ENCODE measurements at places on chromosomes 1 and 21. TPM values are rescaled to one million over a fixed set of nuclear protein-coding genes. Genes with fewer than 3 reads are reported as not detected.

TRPM2 gene
- polyA plus RNA-seq = 3.0 TPM

TRIM62 gene
- not detected for polyA plus RNA-seq

LCE1A gene
- polyA plus RNA-seq = not detected

SELP gene
- not detected for polyA plus RNA-seq

LTN1 gene
- polyA plus RNA-seq = 11.3 TPM

GRCh38 chr1:235403593-235403992 lies 36.4 kb downstream of the TBCE start:
- no peak overlapping the region for H3K27ac ChIP-seq
- H3K4me1 ChIP-seq = peaks cover 12% of the 10 kb centered on the region
- H3K36me3 ChIP-seq = peaks cover 3% of the 10 kb centered on the region
- H3K27me3 ChIP-seq = no peaks in the 10 kb centered on the region
- no peak overlapping the region for H3K4me3 ChIP-seq

DNA sequence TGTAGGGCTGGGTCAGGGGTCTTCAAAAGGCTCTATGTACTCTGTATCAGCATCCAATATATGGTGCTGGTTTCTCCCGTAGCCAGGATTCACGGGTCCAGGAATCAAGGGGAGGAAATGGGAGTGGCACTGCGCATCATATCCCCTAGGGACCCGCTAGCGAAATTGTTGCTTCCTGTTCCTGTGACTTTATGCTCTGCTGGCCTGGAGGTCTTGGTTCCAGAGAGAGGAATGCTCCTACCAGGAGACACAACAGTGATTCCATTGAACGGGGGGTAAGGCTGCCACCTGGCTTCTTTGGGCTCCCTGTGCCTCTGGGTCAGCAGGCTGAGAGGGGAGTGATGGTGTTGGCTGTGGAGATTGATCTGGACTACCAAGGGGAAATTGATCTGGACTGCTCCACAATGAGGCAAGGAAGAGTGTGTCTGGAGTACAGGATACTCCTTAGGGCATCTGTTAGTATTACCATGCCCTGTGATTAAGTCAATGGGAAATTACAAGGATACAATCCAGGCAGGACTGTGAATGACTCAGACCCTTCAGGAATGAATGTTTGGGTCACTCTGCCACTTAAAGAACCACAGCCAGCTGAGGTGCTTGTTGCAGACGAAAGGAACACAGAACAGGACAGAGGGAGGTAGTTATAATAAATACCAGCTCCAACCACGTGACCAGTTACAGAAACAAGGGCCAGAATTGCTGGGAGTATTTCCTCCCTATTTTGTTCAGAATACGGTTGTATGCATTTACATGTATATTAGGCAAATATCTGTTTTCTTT lies 10.2 kb downstream of the SPSB1 start:
- no peaks in the 10 kb centered on the region for H3K36me3 ChIP-seq
- H3K4me1 ChIP-seq = no peaks in the 10 kb centered on the region
- DNase-seq = no peak
- no peaks in the 10 kb centered on the region for H3K27me3 ChIP-seq
- no peak overlapping the region for H3K4me3 ChIP-seq

DNA sequence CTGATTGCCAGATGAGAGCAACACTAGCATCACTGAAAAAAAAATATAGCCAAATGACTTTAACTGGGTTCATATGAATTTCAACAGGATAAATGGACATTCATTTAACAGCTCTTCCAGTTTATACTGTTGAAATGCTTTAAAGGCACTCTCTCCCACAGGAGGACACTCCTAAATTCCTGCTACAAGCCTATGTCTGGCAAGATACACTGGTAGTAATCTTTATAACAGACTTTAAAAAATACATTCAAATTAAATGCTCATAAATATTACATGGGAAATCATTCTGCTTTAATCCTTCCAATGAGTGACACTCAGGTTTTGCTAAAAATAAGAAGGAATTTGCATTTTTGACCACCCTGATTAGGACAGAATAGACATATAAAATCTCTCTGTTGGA lies 526.7 kb upstream of the ADAMTS5 start:
- DNase-seq = no peak
- H3K36me3 ChIP-seq = no peaks in the 10 kb centered on the region
- no peak overlapping the region for H3K27ac ChIP-seq
- H3K4me3 ChIP-seq = no peak overlapping the region

- no peak overlapping the region for H3K27ac ChIP-seq
- no peaks in the 10 kb centered on the region for H3K36me3 ChIP-seq
- H3K4me1 ChIP-seq = no peaks in the 10 kb centered on the region
- no peak overlapping the region for H3K4me3 ChIP-seq
- DNase-seq = no peak
- peaks cover 2% of the 10 kb centered on the region for H3K27me3 ChIP-seq
Observed at GRCh38 chr1:172289448-172289847, 131.0 kb upstream of the C1orf105 start.

DNA sequence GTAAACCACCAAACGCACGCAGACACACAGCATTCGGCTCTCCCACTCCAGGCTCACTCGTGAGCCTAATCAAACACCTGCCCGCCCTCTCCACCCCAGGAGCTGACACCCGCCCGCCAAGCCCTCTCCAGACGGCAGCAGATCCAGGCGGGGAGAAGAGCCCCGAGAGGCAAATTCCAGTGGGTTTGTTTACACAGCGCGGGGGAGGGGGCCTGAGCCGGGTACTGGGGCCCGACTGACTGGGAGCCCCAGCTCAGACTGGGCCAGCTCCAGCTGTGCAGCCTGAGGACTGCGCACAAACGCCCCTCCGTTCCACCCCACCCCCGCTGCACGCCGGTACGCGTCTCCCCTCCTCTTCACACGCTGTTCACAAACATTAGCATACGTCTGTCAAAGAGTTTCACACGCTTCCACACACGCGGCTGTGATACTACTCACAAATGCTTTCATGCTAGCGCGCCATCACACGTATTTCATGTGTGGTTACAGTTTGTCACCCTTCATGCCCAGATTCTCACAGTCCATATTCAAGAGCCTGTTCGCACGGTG lies 1.0 kb upstream of the EFNA1 start:
- peaks cover 11% of the 10 kb centered on the region for H3K27me3 ChIP-seq
- no peaks in the 10 kb centered on the region for H3K36me3 ChIP-seq
- DNase-seq = peak; percentile 56
- H3K4me3 ChIP-seq = peak overlapping the region; percentile 83
- peak overlapping the region; percentile 60 for H3K27ac ChIP-seq

- H3K4me3 ChIP-seq = no peak overlapping the region
- no peak overlapping the region for H3K27ac ChIP-seq
- DNase-seq = no peak
- no peaks in the 10 kb centered on the region for H3K27me3 ChIP-seq
- H3K36me3 ChIP-seq = no peaks in the 10 kb centered on the region
- H3K4me1 ChIP-seq = no peaks in the 10 kb centered on the region
Observed at GRCh38 chr1:173100476-173101107, 49.9 kb upstream of the TNFSF18 start.

DNA sequence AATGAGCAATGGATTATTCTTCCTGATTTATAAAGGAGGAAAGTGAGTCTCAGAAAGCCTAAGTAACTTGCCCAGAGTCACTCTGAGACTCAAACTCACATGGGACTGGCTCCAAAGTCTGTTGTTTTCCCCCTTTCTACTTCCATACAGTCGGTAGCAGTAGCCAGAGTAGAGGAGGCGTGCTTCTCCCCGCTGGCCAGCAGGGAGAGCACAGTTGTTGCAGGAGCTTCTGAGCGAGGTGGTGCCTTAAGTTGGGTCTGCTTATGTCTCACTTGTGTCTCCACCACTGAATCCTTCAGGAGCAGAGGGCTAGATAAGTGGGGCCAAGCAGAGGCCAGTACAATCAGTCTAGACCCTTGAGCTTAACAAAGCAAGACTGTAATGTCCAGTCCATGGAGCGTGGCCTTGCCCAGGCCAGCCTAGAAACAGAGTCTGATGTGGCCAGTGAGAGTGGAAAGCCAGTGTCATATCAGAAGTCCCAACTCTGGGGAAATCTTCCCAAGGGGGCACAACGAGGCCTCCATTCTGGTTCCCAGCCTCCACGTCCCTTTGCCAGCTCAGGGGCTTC lies 181.9 kb downstream of the ZSCAN20 start:
- H3K4me1 ChIP-seq = no peaks in the 10 kb centered on the region
- no peak overlapping the region for H3K27ac ChIP-seq
- no peak for DNase-seq
- no peak overlapping the region for H3K4me3 ChIP-seq
- peaks cover 4% of the 10 kb centered on the region for H3K27me3 ChIP-seq
- H3K36me3 ChIP-seq = no peaks in the 10 kb centered on the region

DNA sequence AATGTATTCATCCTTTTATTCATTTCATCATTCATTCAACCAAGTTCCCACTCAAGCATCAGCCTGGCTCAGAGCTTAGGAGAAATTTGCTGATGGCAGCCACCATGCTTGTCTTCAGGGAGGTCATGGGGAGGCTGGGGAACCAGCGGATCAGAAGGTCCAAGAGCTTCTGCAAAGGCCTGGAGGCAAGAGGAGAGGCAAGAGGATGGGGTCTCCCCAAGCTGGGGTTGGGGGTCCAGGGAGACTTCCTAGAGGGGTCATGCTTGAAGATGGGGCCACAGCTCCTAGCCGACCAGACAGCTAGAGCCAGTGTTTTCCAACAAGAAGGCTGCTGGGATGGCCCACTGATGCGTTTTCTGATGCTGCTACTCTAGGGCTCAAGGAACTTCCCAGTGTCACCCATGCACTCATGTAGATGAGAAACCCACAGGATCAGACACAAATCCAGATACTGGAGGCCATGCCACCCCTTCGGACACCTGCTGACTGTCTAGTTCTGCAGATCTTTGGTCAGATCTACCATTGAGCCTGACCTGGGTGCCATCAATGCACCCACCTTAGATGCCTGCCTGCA lies 315.2 kb downstream of the AJAP1 start:
- H3K27ac ChIP-seq = no peak overlapping the region
- no peak overlapping the region for H3K4me3 ChIP-seq
- DNase-seq = no peak
- H3K27me3 ChIP-seq = no peaks in the 10 kb centered on the region
- no peaks in the 10 kb centered on the region for H3K4me1 ChIP-seq
- H3K36me3 ChIP-seq = no peaks in the 10 kb centered on the region

GRCh38 chr1:172893146-172893841 lies 157.4 kb downstream of the TNFSF18 start:
- H3K27ac ChIP-seq = no peak overlapping the region
- H3K36me3 ChIP-seq = peaks cover 5% of the 10 kb centered on the region
- no peak overlapping the region for H3K4me3 ChIP-seq
- no peak for DNase-seq
- H3K4me1 ChIP-seq = peaks cover 23% of the 10 kb centered on the region
- H3K27me3 ChIP-seq = no peaks in the 10 kb centered on the region

- H3K27ac ChIP-seq = no peak overlapping the region
- H3K4me3 ChIP-seq = no peak overlapping the region
- no peaks in the 10 kb centered on the region for H3K36me3 ChIP-seq
Observed at GRCh38 chr1:75587692-75588091, 23.2 kb downstream of the SLC44A5 start.

- no peak for DNase-seq
- no peaks in the 10 kb centered on the region for H3K36me3 ChIP-seq
- H3K4me1 ChIP-seq = no peaks in the 10 kb centered on the region
- peaks cover 1% of the 10 kb centered on the region for H3K27me3 ChIP-seq
Observed at GRCh38 chr1:24828887-24829192, 83.6 kb downstream of the CLIC4 start.

GRCh38 chr21:34242973-34243372 lies 120.8 kb upstream of the KCNE2 start:
- H3K4me1 ChIP-seq = no peaks in the 10 kb centered on the region
- H3K36me3 ChIP-seq = no peaks in the 10 kb centered on the region
- no peak overlapping the region for H3K27ac ChIP-seq
- no peak for DNase-seq

DNA sequence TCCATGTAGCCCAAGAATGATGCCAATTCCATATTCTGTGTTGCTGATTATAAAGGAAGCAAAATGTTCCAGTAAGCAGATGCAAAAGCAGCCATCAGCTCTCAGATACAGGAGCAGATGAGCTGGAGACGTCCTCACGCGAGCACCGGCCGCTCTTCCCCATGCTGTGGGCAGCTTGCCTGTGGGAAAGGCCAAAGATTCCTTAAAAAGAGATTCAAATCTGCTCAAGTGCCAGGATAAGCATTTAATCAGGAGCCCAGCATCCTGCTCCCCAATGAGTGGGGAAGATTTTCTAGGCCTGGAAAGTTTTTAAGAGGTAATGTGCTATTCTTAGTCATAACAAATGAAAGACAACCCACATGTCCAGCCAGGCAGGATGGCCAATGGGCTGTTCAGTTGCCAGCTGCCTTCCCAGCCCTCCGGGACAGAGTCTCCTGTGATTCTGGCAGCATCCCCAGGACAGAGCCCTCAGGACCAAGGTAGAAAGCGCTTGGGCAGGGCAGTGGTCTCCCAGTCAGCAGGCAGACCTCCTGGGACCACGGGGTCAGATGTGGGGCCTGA lies 108.2 kb upstream of the TMPRSS2 start:
- H3K27ac ChIP-seq = no peak overlapping the region
- no peaks in the 10 kb centered on the region for H3K36me3 ChIP-seq
- no peaks in the 10 kb centered on the region for H3K4me1 ChIP-seq
- no peak overlapping the region for H3K4me3 ChIP-seq
- no peak for DNase-seq

- no peak overlapping the region for H3K4me3 ChIP-seq
- H3K27ac ChIP-seq = no peak overlapping the region
Observed at GRCh38 chr1:181704546-181704945, 221.2 kb downstream of the CACNA1E start.

GRCh38 chr1:47984175-47984789 lies 12.9 kb downstream of the TRABD2B start:
- H3K36me3 ChIP-seq = no peaks in the 10 kb centered on the region
- DNase-seq = no peak
- H3K4me1 ChIP-seq = no peaks in the 10 kb centered on the region
- H3K27ac ChIP-seq = no peak overlapping the region

DNA sequence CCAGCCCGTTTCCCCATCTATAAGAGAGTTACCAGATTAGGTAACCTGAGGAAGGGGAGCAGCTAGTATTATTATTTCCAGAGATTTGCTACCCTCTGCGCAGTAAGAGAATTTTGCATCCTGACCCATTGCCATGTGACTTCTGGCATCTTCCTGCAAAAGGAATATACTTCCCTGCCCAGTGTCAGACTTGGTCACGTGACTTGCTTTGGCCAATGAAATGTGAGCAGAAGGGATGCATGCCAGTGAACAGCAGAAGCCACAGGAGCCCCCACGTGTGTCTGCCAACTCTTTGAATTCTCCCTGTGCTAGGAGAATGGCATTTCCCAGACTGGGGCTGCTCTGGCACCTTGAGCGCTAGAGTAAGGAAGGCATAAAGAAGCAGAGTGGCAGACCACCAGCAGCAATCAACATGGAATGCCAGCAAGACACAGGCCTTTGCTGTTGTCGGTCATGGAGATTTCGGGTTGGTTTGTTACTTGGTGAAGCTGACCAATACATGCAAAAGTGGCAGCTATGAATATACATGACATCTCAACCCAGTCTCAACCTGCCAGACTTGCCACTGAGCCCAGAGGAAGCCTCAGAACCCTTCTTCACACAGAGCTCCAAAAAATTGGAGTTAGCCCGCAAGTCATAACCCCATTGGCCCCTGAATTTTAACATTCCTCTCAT lies 26.4 kb upstream of the SDHB start:
- no peak overlapping the region for H3K27ac ChIP-seq
- H3K27me3 ChIP-seq = peaks cover 1% of the 10 kb centered on the region
- H3K4me1 ChIP-seq = peaks cover 2% of the 10 kb centered on the region
- no peaks in the 10 kb centered on the region for H3K36me3 ChIP-seq
- H3K4me3 ChIP-seq = no peak overlapping the region
